ENCODE measurements at places on chromosomes 6 and 20.
A peak's percentile ranks its signal among the peaks of the same experiment; 100 is the strongest.

GRCh38 chr6:72530152-72530551 lies 91.7 kb upstream of the KCNQ5 start:
- no peak for DNase-seq

GRCh38 chr6:65819152-65819551 lies 112.1 kb upstream of the EYS start:
- peak; percentile 4 for DNase-seq

DNA sequence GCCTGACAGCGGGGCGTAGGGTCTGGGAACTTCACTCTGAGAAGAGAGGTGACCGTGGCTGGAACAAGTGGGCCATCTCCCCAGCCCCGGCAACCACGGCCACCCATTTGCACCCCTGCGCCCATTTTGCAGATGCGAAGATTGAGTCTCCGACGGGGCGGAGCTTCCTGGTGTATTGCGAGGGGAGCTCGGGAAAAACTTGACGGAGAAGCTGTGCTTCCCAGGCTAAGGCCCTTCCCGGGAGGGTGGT lies 653 bp downstream of the ZNF335 start:
- DNase-seq = no peak

DNA sequence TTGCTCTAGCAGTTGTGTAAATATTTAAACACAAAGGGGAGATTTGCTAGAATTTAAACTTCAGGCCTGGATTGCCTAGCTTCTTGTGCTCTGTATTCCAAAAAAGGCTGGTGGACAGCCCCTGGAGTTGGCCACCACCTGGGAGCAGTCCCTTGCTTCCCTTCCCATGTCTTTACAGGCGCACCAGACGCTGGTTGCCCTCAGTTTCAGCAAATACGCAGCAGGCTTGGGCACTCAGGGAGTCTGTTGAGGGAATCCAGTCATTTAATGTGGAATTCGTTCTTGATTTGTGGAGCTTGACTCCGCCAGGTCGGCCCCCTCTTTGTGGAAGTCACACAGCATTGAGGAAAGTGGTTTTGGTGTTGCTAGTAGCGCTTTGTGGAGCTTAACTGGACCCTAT lies 156.8 kb downstream of the DTNBP1 start:
- no peak for DNase-seq

GRCh38 chr6:20024316-20024673 lies 187.1 kb downstream of the ID4 start:
- DNase-seq = no peak

DNA sequence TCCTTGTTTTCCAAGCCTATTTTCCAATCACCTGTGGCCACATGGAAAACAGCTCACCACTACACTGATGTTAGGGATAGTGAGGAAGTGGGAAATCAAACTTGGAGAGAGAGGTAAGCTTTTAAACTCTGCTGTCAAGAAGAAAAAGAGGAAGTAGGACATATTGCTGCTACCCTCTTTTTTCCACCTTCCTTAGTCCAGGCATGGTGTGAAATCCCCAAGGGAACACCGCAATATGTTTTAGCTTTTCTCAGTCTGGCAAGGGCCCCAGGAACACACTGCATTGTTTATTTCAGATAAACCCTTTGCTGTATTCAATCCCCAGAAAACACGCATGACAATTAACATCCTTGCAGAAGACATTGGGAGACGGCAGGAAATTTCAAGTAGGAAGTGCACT lies 61.3 kb downstream of the HS3ST5 start:
- no peak for DNase-seq

- no peak for DNase-seq
Observed at GRCh38 chr6:6725468-6726209, 137.1 kb downstream of the LY86 start.

- no peak for DNase-seq
Observed at GRCh38 chr6:116355796-116356195, 15.0 kb upstream of the DSE start.

GRCh38 chr6:48087448-48087847 lies 23.5 kb downstream of the PTCHD4 start:
- no peak for DNase-seq

DNA sequence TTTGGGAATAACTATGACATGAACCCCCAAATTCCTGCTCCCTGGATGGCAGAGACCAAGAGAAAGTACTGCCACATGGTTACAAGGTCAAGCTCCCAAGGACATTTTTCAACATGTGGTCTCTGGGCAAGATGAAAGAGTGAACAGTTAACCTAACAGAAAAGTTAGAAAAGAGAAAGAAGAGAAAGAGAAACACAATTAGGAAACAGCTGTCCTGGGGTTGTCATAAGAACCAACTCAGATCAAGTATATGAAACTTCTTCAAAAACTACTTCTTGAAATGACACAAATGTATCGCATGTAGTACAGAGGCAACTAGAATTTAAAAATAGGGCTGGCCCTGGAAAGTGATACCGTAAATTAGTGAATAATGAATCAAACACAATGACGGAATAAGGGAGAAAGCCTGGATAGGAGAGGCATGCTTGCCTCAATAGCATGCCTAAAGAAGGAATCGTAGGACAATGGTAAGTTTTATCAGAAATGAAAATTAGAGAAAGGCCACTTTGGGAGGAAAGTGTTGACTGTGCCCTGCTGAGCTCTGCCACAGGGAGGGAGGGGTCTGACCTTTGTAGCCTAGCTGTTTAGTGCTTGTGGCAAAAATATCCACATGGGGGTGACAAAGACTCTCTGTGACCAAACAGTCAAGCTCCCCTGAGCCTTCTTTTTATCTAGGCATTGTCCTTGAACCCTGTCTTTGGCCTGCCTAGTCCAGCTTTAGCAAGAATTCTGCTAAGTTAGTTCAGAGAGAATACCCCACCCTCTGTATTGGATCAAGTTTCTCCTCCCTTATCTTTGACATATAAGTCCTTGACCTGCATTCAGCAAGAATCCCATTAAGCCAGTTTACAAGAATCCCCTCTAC lies 4.3 kb upstream of the DCBLD1 start:
- DNase-seq = no peak

DNA sequence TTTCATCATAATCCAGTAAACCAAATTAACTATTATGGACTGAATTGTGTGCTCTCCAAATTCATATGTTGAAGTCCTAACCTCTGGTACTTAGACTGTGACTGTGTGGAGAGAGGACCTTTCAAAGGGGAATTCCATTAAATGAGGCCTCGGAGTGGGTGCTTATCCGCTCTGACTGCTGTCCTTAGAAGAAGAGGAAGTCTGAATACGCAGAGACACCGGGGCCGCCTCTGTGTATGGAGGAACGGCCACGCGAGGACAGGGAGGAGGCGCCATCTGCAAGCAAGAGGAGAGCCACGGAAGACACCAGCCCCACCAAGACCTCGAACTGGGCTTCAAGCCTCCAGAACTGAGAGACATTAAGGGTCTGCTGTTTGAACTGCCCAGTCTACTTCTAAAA lies 35.6 kb upstream of the RPS6KA2 start:
- no peak for DNase-seq

GRCh38 chr6:166495487-166496314 lies 90.8 kb downstream of the RAMACL start:
- DNase-seq = no peak

- no peak for DNase-seq
Observed at GRCh38 chr20:45626540-45626939, 3.0 kb upstream of the WFDC10A start.

DNA sequence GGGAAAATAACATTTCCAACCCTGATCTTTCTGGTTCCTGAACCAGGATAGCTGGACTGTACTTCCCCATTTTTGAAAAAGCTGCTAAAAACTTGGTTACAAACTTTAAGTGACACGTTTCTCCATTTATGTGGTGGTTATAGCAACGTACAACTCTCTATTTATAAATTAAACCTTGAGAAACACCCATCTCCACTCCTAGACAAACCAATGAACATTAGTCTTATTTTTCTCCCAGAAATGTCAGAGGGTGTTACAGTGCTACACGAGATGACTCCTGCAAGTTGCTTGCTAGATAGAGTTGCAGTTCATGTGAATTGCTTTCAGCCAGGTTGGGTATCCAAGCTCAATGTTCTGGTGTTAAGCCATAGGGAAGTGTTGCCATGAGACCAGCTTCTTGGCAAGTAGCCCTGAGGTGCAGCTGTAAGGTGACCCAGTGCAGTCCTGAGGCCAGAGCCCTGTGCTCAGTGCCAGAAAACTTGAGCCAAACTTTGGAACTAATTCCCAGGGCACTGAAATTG lies 51.3 kb upstream of the REV3L start:
- DNase-seq = no peak

- DNase-seq = no peak
Observed at GRCh38 chr20:48246061-48246790, 460.9 kb upstream of the SULF2 start.

GRCh38 chr20:53216478-53216855 lies 244.3 kb downstream of the TSHZ2 start:
- no peak for DNase-seq

GRCh38 chr20:17395729-17396128 lies 135.4 kb downstream of the BFSP1 start:
- no peak for DNase-seq

GRCh38 chr6:80771941-80772340 lies 665.5 kb downstream of the BCKDHB start:
- DNase-seq = no peak

GRCh38 chr20:47220161-47220582 lies 136.3 kb downstream of the ZMYND8 start:
- DNase-seq = peak; percentile 7

- DNase-seq = no peak
Observed at GRCh38 chr6:109910571-109910970, 67.5 kb upstream of the GPR6 start.

- DNase-seq = no peak
Observed at GRCh38 chr6:31041372-31041974, 31.2 kb downstream of the MUC22 start.

DNA sequence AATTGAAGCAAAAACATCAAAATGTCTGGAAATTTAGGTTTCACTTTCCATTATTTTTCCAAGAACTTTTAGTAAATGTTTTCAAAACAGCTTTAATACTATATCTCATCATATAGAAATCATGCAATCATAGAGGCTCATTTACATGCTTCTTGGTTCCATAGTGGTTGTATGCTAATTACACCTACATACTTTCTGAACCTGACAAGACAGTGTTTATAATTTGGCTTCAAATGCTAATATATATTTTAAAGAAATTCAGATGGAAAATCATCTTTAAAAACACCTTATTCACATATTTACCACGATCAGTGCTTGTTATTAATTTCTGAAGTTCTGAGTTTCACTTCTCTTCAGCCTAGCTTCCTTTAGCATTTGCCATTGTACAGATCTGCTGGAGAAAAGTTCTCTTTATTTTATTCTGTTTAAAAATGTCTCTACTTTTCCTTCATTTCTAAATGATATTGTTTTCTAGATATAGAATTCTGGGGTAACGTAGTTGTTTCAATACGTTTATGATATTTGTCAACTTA lies 89.9 kb downstream of the PLCB1 start:
- no peak for DNase-seq

DNA sequence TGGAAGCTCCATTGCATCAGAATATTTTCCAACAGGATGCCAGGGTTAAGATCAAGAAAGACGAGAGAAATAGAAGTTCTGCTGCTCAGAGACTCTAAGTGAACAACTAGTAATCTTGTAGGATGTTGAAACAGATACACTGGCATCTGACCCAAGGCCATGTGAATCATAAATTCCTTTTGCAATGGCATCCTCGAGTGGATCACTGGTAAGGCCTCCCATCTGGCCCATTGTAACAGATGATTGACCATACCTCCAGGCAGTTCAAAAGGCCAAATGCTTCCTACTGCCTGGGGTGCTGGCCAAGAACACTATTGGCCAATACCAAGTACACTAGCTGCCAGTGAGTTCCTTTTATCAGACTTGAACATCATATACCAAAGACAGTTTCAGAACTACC lies 9.9 kb upstream of the SLC17A3 start:
- DNase-seq = peak; percentile 64

GRCh38 chr6:128806261-128806660 lies 76.7 kb upstream of the LAMA2 start:
- no peak for DNase-seq

DNA sequence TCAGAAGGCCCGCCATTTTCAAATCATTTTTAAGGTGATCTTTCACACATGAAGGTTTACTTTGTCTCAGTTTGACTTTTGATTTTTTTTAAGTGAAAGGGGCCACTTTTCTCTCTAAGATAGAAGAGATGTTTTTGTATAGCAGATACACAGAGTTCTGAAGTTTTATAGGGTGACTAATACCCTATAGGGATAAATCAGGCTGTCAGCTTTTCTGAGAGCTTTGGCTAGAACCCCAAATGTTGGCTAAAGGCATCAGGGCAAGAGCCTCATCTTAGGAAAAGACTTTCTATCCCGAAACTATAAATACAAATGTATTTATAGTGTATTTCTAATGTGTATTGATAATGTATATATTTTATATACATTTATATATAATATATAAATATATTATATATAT lies 181.4 kb downstream of the TBX18 start:
- no peak for DNase-seq

DNA sequence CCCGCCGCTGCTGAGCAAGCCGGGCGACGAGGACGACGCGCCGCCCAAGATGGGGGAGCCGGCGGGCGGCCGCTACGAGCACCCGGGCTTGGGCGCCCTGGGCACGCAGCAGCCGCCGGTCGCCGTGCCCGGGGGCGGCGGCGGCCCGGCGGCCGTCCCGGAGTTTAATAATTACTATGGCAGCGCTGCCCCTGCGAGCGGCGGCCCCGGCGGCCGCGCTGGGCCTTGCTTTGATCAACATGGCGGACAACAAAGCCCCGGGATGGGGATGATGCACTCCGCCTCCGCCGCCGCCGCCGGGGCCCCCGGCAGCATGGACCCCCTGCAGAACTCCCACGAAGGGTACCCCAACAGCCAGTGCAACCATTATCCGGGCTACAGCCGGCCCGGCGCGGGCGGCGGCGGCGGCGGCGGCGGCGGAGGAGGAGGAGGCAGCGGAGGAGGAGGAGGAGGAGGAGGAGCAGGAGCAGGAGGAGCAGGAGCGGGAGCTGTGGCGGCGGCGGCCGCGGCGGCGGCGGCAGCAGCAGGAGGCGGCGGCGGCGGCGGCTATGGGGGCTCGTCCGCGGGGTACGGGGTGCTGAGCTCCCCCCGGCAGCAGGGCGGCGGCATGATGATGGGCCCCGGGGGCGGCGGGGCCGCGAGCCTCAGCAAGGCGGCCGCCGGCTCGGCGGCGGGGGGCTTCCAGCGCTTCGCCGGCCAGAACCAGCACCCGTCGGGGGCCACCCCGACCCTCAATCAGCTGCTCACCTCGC lies 1.5 kb downstream of the ARID1B start:
- no peak for DNase-seq

- DNase-seq = no peak
Observed at GRCh38 chr6:150878347-150879213, 13.1 kb downstream of the MTHFD1L start.

GRCh38 chr6:2797564-2798031 lies 32.4 kb downstream of the WRNIP1 start:
- no peak for DNase-seq

GRCh38 chr6:24401458-24401857 lies 1.3 kb upstream of the MRS2 start:
- DNase-seq = no peak

DNA sequence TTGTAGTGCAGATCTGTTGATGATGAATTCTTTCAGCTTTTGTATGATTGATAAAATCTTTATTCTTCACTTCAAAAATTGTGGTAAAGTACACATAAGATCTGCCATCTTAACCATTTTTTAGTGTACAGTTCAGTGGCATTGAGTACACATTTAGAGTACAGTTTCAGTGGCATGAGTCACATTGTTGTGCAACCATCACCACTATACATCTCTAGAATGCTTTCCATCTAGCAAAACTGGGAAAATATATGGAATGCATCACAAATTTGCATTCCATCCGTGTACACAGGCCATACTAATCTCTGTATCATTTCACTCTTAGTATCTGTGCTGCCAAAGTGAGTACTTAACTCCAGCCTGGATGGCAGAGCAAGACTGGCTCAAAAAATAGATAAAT lies 28.7 kb downstream of the SIRPD start:
- no peak for DNase-seq

GRCh38 chr20:22686097-22686496 lies 101.7 kb upstream of the FOXA2 start:
- peak; percentile 42 for DNase-seq

Measured in stromal cell of bone marrow (primary cell).